NCI-H1694 treated with DMSO at 0.1 percent for 48 hours (cell line): ENCODE measurements at places on chromosomes 3 and 15.

DNA sequence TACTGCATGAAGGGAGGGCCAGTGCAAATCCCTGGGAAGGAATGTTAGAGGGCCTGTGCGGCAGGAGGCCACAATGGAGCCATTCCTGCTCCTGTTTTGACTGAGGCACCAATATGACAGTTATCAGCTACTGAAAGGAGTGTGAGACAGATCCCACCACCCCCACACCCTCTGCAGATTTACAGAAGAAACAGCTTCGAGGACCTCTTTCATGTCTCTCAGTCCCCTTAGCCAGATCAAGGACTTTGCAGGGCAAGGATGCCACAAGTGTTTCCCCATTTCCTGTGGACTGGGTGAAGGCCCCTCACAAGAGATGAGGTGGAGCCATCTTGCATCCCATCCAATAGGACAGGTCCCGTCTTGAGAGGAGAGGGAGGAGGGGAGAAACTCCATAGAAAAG, 48.5 kb upstream of the RASGRP1 start:
- no peak for DNase-seq

- DNase-seq, result no peak
Measured at GRCh38 chr3:170638988-170639387, 53.1 kb upstream of the SLC7A14 start.

DNA sequence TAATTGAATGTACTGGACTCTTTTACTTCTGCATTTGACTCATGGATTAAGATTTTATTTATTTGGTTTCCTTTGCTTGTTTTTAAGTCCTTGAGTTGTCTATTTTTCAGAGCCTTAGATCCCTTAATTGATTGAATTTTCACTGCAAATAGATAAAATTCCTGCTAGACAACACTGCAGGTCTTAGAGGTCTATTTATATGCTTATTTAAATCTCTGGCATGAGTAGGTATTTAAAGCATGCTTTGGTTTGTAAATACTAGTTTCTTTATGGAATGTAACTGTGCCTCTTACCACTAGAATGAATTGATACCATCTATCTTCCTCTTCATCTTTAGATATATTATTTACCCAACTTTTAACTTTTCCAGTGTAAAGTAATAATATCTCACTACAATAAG, 20.0 kb downstream of the PLSCR5 start:
- DNase-seq, result no peak

DNA sequence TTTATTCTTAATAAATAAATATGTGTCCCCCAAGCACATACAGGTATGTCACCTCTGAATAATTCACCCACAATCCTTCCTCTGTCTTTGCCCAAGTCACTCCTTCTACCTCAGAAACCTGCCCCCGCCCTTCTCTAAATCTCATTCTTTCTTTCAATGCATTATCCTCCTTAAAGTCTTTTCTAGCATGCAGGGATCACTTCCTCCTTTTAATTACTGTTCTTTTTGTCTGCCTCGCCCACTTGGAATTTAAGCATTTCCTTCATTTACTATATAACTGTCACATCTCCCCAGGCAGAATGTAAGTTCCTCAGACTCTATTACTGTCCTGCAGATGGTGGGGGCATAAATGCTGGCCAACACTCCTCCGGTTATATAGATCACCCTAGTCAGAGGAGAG, 7.8 kb downstream of the CCDC80 start:
- no peak for DNase-seq

DNA sequence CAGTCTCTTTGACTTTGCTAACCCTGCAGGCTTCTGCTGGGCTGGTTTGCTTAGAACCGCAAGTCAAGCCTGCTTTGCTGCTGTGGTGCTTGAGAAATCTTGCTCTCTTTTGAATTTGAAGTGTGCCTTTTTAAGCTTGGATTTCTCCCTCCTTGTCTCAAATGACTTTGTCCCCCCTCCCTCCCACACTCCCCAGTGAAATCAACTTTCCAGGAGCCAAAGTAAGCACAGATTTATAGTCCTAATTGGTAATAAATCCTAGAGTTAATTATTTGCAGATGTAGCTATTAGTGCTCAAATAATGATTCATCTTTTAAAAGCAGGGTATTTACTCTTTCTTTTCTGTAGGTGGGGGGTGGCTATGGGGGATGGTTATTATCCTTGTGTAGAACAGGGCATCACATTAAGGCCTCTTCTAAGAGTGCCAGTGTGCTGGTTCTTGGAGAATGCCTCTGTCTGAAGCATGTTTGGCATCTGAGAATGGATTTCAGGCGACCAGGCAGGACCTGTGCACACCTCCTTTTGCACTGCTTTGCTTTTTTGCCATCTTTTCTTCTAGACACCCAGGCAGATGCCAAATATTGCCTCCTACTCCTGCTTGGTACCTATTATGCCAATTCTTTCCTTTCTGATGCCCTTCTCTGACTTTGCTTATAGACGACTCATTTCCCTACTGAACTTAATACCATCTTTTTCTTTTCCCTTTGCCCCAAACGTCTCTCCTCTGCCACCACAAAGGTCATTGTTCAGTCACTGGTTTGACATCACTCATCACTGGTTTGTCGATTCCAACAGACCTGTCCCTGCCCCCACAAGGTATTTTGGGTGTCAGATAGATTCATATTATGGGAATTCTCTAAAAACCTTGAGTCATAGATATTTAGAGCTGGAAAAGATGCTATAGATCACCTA, 50.7 kb downstream of the CLDN11 start:
- DNase-seq, result peak; percentile 36

DNA sequence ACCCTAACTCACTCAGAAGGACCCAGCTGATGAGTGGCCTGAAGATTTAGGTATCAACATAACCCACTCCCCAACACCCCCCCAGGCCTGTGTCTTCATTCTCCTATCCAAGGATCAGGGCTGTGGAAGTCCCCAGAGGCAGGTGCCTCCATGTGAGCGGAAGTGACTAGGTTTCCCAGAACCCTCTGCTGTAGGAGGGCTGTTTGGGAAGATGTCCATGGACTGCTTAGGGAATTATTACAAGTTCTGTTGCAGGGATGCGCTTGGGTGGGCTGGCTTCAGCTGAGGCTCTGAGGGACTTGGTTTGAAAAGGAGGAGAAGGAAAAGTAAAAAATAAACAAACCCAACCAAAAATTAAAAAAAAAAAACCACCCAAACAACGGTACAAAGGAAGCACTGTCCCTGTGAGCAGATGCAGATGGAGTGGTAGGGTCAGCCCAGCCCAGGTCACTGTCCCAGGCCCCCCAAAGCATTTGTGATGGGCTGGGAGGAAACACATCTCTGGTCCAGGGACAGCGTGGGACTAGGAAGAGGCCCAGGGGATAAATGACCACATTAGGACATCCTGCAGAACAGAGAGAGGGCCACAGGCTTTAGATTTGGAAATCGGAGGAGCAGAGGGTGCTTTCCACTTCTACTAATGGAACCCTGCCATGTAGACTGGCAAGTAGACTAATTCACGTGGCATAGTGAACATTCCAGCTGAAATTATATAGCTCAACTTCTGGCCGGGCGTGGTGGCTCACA, 12.2 kb upstream of the APOD start:
- no peak for DNase-seq

DNA sequence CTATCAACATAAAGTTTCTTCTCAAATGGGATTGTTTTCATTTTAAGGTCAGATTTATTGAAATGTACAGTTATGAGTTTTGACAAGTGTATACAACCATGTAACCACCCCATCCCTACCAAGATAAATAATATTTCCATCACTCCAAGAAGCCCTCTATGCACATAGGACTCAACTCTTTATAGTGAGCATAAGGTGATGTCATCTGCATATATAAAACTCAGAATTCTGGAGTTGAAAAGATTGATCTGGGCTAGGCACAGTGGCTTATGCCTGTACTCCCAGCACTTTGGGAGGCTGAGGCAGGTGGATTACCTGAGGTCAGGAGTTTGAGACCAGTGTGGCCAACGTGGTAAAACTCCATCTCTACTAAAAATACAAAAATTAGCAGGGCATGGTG, 10.3 kb upstream of the GK5 start:
- DNase-seq, result no peak

GRCh38 chr15:40246496-40247280, 7.8 kb downstream of the PAK6 start:
- no peak for DNase-seq

DNA sequence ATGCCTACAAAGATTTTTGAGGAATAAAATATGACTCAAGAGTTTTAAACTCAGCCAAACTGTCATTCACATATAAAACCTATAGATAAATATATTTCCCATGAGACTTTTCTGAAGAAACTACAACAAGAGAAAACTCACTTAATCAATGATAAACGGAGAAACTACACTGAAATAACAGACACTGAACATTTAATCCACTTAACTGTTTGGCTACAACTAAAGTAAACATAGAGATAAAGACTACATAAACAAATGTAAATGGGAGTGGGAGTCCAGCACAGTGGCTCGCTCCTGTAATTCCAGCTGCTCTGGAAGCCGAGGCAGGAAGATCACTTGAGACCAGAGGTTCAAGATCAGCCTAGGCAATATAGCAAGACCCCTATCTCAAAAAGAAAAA, 79.2 kb downstream of the MEX3B start:
- no peak for DNase-seq
